NCI-H1930 (cell line): ENCODE measurements at places on chromosomes 7 and 10.

DNA sequence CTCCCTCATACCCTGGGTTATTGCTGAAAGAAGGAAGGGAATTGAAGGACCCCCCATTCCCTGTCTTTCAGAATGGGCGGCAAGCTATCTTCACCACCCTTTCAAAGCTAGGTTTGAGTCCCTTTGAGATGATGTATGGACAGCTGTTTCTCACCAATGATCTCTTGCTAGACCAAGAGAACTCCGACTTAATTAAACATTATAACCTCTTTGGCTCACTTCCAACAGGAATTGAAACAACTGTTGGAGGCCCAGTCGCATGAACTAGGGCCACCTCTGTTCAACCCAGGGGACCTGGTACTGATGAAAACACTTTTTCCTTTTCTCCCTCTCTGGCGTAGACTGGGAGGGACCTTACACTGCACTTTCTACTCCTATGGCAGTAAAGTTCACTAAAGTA is 110.6 kb downstream of the ITGB8 start:
- DNase-seq: no peak

GRCh38 chr10:58820386-58820785 is 307.7 kb downstream of the BICC1 start:
- no peak for DNase-seq

DNA sequence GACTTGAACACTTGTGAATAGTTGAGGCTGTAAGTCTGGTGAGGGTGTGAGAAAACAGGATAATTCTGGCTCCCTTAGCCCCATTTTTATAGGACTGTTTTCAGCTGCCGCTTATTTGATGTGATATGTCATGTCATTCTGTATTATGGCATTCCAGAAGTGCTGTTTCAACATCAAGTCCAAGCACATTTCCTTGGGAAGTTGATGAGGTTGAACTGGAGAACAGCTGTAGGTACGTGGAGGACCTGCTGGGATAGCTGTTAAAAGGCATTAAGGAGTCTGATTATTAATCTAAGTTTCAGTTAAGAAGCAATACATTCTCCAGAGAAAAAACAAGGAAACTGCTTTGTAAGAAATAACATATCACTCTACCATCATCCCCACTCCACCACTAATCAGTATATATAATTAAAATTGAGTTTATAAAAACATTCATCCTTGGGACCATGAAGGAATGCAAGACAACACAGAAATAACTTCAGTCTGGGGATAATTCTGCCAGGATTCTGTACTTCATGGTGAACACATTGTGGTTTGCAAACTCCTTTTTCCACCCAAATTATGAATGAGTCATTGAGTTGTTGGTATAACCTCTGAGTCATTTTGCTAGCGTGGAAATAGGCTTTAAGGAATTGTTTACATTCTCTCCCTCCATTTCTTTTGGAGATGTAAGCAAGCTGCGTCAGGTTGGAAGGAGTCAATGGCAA is 39.9 kb upstream of the TMEM229A start:
- DNase-seq: no peak

- DNase-seq: no peak
Observed at GRCh38 chr10:132890301-132890700, 52.1 kb downstream of the CFAP46 start.

DNA sequence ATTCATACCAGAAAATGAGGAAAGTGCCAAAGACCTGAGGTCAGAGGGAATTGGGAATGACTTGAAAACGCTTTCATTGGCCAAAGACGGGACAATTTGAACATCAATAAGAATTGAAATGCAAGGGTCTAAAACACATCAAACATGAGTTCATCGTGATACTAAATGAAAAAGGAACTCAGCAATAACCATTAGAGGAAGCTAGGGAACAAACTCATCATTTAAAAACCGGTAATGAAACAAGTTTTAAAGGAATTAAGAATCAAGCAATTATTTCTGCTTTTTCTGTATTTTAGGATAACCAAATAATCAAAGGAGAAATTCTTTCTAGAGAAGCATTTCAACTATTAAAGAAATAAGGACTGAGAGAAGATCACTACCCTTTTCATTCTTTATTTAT is 303.1 kb downstream of the ARHGAP12 start:
- no peak for DNase-seq

- DNase-seq: no peak
Observed at GRCh38 chr7:121797657-121798452, 75.1 kb upstream of the PTPRZ1 start.

- DNase-seq: no peak
Observed at GRCh38 chr7:101231644-101232043, 6.0 kb downstream of the CLDN15 start.

GRCh38 chr7:117043108-117043825 is 90.0 kb downstream of the ST7 start:
- no peak for DNase-seq

GRCh38 chr7:6023974-6024435 is 7.2 kb upstream of the ANKRD61 start:
- no peak for DNase-seq

GRCh38 chr7:69681181-69681580 is 82.9 kb downstream of the AUTS2 start:
- no peak for DNase-seq

DNA sequence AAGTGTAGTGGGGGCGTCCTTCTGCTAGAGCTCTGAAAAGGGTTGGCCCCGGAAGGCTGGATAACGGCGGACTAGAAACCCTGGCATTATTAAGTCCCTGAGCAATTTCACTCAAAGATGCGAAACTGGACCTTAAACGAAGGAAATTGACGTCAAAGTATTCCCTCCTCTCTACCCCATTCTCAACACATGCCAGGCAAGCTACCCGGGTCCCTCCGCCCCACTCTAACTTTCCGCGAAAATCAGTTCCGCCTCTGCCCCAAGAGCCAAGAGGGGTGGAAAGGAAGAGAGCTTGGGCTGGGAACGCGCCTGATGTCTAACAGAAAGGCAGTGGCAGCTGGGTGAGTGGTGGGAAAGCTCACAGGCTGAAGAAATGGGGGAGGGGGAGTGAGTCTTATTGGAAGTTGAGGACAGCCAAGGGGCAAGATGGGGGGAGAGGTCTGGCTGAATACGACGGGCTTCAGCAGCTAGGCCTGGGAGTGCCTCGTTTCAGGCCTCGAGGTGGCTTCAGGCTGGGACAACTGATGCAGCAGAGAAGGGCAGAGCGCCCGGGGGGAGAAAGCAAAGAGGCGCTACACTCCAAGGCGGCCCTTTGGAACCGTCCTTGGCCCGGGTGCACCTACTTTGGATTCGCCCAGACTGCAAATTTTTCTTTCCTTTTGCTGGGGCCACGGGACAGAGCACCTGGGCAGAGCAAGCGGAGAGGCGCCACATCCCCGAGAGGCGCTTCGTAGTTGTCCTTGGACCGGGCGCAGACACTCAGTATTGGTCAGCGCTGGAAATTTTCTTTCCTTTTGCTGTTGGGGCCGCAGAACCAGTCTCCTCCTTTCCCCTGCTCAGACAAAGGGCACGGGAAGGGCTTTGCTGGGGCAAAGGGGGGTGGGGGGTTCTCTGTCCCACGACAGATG is 2.0 kb upstream of the FEZF1 start:
- no peak for DNase-seq

DNA sequence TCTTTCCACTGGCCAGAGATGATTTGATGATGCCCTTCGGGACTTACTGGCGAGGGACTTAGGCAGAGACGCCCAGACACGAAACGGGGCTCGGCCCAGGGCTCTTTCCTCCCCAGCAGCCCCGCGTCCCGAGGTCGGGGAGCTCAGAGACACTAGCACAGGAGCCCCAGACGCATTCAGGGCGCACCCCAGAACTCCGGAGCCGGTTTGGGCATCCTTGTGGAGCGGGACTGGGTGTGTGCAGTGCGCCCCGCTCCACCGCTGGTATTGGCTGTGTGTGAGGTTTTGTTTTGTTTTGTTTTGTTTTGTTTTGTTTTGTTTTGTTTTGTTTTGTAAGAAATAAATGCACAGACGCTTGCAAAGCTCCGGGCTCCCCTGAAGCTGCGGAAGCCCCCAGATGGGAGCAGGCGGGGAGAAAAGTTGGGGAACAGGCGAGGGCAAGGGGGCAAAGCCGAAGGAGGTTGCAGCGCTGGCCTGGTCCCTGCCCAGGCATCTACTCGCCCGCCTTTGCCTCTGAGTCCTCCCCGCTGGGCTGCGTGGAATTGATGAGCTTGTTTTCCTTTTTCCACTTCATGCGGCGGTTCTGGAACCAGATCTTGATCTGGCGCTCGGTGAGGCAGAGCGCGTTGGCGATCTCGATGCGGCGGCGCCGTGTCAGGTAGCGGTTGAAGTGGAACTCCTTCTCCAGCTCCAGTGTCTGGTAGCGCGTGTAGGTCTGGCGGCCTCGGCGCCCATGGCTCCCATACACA is 1.9 kb upstream of the HOXA5 start:
- DNase-seq: no peak

DNA sequence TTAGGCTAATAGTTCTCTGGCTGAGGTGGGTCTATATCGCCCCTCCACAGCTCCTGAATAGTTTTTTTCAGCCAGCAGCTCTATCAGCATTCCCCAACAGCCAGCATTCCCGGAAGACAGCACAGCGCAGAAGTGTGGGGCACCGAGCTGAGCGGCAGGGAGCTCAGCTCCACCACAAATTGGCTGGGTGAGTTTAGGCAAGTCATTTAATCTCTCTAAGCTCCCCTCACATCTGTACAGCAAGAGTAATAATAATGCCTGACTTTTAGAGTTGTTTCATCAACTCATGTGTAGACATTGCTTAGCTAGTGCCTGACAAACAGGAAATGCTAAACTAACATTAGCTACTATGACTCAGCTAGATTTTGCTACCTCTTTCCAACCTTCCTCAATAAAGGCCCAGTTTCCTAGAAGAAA is 247.9 kb upstream of the PTN start:
- DNase-seq: no peak

- no peak for DNase-seq
Observed at GRCh38 chr7:156386097-156386496, 254.5 kb upstream of the RNF32 start.

DNA sequence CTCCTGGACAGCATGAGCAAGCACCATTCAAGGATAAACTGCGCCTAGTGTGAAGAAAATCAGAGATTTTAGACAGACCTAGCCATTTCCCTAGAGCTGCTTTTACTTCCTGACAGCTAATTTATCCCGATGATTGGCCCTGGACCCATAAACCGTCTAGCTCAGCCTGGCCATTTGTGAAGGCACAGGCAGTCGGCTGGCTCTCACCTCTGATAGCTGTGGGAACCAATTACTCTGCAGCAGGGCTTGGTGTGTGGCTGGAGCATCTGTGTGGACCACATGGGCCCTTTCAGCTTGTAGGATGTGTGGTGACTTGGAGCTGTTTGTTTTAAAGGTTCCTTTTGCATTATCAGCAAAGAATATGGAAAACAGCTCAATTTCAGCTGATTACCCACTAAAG is 111.1 kb upstream of the NPY start:
- DNase-seq: no peak

GRCh38 chr7:31688996-31689395 is 2.0 kb downstream of the PPP1R17 start:
- no peak for DNase-seq

DNA sequence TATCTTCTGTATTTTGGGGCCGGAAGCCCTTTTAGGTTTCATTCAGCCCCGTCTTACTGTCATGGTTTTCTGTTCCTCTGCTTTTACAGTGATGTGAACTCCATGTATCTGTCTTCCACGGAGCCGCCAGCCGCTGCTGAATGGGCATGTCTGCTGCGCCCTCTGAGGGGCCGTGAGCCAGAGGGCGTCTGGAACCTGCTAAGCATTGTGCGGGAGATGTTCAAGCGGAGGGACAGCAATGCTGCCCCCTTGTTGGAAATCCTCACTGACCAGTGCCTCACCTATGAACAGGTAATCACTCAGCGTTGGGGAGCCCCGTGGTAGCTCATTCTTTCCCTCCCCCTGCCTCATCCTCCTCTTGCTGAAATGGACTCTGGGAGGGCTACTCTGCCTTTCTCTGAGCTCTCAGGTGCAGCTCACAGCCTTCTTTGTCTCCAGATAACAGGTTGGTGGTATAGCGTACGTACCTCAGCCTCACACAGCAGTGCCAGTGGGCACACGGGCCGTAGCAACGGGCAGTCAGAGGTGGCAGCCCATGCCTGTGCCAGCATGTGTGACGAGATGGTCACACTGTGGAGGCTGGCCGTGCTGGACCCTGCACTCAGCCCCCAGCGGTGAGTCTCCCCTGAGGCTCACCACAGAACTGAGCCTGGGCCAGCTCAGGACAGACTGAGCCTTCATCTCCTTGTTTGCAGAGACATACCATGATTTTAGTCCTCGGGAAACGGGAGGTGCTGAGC is 5.7 kb downstream of the ZSWIM8 start:
- DNase-seq: no peak

DNA sequence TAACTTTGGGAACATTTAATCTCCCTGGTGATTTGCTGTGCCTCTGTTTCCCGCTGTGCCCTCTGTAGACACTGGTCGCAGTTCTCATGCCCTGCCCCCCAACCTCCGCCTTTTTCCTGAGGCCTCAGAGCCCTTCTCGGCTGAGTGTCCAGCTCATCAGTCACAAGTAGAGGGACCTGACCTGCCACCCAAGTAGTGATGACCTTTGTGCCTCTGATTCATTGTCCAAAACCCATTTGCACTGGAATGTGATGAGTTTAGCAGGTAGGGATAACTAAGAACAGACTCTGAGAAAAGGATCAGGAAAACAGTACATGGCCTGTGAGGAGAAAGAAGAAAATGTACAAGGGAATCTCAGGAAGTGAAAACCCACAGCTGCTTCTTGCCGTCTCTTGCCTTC is 58.8 kb downstream of the LANCL2 start:
- DNase-seq: no peak

DNA sequence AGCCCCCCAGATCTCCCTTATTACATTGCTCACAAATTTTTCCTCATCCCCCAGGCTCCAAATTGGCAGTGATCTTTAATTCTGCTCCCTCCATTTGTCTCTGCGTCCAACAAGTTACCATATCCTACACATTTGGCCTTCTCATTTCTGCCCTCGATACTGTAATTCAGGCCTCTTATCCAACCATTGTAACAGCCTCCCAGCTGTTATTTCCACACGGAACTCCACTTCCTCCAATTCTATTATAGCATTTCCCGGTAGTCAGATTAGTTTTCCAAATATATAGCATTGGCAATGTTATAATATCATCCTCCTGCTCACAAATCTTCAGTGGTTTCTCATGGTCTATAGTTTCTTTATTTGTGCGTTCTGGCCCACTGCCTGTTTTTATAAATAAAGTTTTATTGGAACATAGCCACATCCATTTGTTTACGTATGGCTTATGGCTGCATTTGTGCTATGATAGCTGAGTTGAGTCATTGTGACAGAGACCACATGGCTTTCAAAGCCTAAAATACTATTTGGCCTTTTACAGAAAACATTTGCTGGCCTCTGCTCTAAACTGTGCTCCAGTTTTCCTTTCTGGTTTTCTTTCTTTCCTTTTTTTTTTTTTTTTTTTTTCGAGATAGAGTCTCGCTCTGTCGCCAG is 126.5 kb upstream of the ZNF438 start:
- no peak for DNase-seq

DNA sequence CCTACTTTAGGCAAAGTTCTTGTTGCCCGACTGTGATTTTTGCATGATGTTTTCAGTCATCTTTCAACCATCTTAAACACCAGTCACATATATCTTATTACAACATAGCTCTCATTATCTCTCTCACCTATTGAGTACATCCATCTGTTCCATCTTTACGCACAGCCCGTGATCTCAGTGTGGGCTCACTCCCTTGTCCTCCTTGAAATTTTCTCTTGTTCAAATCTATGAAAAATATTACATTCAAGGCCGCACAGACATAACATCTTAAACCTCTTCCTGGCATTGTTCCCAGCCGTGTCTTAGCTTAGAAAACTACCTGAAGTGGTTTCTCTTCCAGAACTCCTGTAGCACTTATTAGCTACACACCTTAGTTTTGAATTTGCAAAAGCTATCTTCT is 32.6 kb downstream of the NET1 start:
- DNase-seq: no peak

GRCh38 chr10:17904564-17904963 is 47.2 kb upstream of the SLC39A12 start:
- DNase-seq: no peak

- DNase-seq: no peak
Observed at GRCh38 chr7:150745086-150745485, 7.9 kb downstream of the GIMAP5 start.
